ENCODE measurements at places on chromosomes 12 and 14.

DNA sequence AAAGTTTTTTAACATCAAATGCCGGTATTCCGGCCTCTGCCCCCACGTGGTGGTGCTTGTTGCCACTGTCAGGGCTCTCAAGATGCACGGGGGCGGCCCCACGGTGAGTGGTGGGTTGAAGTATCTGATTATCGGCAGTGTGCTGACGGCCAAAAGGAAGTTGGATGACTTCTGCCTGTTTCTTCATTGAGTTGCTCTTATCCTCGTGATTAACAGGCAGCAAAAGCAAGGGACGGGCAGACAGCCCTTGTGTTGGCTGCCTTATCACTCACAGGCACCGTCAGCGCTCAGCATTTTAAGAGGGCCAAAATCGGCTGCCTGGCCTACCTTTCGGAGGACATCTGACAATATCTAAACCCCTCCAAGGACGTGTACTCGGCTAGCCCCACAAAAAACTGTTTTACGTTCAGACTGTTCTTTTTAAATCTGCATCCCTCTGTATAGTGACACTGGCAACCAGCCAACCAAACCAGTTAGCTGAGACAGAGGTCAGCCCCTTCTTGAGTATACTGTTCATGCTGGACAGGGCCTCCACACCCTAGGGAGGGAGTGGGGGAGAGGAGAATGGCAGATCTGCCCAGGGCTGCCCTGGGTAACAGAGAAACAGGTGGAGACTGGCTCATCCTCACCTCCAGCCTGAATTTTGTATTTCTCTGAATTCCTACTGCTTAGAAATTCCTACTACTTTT, 22.9 kb upstream of the AKAP5 start:
- DNase-seq, result no peak

GRCh38 chr14:100592461-100592891, 5.3 kb upstream of the BEGAIN start:
- no peak for DNase-seq

DNA sequence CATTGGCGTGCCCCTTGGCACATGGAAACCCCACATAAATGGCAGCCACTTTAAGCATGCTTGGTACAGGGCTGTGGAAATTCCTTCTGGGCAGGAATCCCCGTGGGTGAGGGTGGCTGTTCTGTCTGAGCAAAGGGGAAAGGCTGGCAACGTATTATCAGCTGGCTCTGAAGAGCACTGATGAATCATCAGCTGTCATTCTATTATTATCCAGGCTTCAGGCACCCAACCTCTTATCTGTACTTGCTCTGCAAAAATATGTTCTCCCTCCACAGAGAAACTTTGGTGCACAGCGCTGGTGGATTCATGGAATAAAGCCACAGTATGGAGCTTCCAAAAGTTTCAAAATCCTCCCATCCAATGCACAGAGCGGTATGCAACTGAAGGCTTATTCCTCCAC, 167.1 kb downstream of the TBX5 start:
- no peak for DNase-seq

DNA sequence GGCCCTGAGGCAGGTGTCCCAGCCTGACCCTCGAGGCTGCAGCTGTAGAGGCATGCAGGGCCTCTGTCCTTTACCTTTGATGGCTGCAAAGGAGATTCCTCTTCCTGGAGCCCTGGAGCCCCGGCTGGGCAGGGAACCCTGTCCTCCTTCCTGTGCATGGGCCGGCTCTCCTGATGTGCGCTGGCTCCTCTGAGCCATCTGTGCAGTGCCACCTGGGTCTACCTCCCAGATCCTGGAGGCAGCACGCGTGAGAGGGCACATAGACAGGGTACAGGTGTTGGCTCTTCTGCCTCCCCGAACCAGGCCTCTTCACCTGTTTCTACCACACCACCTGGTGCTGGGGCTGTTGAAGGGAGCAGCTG, 115.1 kb downstream of the BEGAIN start:
- DNase-seq, result no peak

- no peak for DNase-seq
These were observed 2.9 kb downstream of the BCL11B start for GRCh38 chr14:99268810-99269707.

DNA sequence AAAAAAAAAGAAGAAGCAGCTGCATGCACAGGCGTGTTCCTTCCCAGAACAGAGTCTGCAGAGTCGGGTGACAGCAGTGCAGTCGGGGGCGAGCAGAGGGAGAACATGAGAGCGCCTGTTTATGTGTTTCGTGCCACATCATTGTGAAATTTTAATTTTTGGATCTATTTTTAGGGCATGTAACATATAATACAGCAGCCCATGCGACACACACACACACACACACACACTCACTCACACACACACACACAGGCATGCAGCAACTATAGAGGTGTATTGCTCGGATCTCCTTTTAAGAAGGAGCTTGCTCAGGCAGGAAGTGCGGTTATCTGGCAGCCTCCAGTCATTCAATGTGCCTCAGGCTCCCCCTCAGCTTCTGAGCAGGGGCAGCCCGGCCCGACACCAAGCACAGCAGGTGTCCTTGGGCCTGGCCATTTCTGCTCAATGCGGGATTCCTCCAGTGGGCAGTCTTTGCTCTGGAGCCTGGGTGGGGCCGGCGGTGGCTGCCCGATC, 71.8 kb downstream of the ZNF664 start:
- DNase-seq, result no peak

DNA sequence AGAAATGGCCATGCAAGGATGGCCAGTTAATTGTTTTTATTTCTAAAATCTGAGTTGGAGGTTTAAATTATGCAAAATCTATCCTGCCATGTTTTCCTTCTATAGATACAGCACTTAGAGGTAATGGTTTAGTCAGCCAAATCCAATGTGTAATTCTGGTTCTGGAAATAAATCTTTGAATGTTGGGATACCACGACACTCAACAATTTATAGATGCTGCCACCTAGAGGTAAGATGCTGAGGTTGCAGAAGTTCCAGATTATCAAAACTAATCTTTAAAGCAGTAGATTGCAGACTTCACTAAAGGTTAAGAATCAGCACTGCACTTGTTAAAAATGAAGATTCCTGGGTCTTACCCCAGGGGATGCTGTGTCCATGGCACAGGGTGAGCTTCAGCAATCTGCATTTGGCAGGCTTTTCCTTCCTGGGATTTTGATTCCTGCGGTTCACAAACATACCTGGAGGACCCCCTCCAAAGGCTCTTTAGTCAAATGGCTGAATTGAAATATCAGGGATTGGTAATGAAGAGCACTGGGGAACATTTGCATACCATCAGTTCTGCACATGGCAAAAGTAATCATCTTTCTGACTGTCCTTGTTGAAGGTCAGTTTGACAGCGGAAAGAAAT, 53.4 kb upstream of the ANO4 start:
- peak; percentile 26 for DNase-seq

DNA sequence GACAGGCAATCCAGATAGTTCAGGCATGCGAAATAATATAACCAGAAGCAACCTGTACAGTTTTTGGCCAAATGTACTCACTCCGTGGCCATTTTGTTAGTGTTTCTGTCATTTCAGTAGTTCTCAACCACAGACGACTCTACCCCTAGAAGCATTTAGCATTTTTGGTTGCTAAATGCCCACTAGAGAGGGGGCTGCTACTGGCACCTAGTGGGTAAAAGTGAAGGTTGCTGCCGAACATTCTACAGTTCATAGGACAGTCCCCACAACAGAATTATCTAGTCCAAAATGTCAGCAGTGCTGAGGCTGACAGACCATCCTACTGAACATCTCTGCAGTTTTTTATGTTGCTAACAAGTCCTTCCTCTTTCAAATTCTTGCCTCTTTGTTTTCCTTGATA, 107.4 kb downstream of the TSHR start:
- peak; percentile 23 for DNase-seq

DNA sequence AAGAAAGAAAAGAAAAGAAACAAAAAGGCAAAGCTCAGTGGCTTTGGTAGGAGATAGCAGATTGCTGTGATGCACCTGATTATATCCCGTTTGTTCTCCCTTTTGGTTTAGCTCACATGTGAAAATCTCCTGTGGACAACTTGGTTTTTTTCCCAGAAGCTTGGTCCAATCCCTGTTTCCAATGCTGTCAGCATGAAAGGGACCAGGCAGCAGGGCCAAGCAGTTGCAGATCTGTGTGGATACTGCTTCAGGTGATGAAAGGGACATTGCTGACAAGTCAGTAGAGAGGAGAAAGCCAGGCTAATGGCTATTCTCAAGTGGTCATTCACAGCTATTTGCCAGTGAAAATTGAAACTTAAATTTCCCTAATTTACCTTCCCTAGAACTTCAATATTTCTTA, 18.8 kb upstream of the SLCO1A2 start:
- no peak for DNase-seq

DNA sequence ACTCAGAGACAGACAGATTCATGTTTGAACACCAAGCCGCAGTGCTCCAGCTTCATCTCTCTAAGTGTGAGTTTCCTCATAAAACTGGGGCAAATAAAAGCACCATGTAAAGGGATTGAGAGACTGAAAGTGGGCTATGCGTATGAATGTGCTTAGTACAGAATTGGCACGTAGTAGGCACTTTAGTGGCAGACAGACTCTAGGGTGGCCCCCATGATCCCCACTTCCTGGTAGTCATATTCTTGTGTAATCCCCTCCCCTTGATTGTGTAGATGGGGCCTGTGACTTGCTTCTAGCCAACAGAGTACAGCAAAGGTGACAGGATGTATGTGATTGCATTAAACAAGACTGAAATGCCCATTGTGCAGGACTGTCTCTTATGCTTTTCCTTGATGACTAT, 43.0 kb downstream of the DAO start:
- no peak for DNase-seq

DNA sequence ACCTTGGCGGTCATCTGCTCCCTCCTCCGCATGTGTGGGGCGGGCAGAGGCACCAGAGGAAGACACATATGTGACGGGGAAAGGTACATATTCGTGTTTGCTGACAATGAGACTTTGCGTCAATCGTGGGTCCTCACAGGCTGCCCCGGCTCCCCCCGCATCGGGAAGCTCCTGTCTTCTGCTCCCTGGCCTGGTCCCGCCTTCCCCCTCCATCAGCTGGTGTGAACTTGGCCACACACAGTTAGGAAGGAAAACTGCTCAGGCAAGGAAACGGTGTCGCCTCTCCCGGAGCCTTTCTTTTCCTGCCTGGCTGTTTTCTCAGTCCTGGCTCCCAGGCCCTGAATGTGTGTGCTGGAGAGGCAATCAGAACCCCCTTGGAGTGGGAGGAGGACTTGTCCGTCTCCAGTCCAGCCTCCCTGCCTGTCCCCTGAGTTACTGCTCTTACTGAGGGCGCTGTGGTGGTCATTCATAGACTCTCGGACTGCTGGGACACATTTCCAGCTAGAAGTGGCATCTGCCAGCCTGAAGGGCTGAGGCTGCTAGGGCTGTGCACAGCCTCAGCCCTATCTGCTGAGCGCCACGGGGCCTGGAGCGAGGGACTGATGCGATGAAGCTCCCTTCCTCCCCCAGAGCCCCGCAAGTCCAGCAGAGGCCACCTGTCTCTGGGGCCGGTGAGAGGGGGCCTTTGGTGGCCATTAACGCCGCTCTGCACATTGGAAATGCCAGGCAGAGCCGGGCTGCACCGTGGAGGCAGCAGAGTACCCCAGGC, 44.2 kb upstream of the TSPAN9 start:
- DNase-seq, result no peak
